ENCODE measurements at places on chromosomes 6 and 20.
A peak's percentile ranks its signal among the peaks of the same experiment; 100 is the strongest.

DNA sequence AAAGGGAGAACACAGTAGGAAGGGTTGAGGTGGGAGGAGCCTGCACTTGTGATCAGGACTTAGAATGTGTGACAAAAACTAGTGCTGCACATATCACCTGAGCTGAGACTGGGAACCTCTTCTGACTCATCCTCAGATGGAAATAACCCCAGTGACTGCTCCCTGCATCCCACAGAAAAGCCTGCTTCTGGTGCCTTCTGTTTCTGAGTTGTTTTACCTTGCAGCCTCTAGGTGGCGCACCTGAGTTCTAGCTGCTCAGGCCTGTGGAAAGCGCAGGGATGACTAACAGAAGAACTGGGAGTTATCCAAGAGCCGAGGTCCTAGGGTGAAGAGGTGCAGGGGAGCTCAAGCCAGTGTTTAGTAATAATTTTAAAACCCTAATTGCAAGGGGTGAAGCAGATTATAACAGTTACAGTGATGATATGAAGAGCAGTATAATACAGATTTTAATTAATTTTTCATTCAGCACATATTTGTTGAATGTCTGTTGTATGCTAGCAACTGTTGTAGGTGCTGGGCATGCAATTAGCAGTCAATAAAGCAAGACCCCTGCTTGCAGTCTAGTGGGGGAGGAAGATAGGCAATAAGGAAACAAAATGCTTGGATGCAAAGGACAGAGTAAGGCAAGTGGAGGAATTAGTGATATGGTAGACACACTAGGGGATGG is 302.5 kb downstream of the DHX35 start:
- peak; percentile 66 for DNase-seq

DNA sequence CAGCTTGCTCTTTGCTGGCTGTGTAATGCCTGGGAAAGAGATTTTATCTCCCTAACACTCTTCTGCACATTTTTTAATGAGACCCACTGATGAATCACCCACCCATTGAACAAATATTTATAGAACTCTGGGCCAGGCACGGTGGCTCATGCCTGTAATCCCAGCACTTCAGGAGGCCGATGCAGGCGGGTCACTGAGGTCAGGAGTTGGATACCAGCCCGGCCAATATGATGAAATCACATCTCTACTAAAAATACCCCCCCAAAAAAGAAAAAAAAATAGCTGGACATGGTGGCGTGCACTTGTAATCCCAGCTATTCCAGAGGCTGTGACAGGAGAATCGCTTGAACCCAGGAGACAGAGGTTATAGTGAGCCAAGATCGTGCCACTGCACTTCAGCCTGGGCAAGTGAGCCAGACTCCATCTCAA is 82.1 kb upstream of the SIRPA start:
- no peak for DNase-seq

DNA sequence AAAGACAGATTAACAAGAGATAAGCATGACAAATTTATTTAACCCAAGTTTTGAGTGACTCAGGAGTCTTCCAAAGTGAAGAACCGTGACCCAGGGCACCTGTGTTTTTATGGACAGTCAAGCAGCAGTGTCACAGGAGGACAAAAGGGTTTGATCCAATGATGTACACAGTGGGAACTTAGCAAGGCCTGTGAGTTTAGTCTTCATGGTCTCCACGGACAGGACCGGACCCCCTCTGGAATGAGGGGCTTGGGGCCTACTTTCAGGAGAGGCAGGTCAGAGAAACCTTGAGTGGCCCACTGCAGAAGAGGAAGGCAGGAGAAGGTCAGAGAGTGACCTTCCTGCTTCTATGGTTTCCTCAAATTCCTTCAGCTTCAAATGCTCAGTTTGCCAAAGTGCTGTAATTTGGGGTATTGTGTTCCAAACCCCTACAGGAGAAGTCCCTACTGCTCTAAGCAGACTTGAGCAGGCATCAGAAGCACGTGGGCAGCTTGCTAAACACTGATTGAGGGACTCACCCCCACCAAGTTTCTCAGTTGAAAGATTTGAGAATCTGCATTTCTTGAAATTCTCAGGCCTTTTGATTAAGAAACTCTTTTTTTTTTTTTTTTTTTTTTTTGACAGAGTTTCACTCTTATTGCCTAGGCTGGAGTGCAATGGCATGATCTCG is 26.4 kb upstream of the ZMYND8 start:
- no peak for DNase-seq

DNA sequence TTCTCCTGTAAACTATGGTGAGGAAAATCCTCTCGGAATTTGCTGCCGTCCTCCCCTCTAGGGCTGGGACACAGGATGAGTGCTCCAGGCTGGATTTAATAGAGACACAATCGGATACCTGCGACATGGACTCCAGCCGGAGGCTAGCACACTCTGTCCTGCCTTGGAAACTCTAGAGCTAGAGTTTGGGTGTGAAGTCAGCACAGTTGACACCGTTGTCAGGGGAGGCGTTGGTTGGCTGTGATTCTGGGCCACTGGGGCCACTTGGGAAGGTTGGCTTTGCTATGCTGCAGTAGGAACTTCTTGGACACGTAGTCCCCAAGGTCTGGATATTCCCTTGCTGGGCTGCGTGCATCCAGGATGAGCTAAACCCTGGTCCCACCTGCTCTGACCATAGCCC is 169.4 kb downstream of the NRN1 start:
- no peak for DNase-seq

GRCh38 chr6:14719270-14719669 is 526.6 kb upstream of the JARID2 start:
- DNase-seq = no peak

DNA sequence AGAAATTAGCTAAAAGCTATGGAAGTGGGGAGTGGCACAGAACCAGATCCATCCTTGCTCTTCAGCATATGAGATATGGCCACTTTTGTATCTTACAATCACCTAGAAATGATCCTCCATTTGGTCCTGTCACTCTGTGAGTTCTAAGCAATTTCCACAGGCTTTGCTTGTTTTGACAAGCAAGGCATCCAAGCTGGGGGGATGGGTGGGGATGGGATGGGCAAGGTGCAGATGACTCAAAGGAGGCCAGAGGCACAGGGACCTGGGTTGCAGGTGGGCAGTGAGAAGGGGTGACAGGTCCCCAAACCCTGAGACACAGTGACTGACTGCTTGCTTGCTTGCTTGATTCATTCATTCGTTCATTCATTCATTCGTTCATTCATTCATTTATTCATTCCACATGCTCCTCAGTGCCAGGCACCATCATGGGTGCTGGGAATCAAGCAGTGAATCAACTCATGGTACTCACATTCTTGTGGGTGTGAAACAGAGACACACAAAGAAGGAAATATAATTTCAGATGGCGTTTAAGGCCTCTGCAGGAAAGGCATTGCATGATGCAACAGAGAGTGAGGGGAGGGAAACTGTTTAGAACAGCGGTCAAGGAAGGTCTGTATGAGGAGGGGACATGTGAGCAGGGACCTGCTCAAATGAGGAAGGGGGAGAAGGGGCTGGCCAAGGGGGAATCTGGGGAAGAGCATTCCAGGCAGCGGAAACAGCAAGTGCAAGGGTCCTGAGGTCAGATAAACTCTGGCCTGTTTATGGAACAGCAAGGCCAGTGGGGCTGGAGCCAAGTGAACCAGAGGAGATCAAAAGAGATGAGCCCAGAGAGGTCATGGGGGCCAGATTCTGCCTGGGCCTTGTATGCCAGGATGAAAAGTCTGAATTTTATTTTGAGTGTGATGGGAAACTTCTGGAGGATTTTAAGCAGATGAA is 3.4 kb downstream of the KCNB1 start:
- no peak for DNase-seq

DNA sequence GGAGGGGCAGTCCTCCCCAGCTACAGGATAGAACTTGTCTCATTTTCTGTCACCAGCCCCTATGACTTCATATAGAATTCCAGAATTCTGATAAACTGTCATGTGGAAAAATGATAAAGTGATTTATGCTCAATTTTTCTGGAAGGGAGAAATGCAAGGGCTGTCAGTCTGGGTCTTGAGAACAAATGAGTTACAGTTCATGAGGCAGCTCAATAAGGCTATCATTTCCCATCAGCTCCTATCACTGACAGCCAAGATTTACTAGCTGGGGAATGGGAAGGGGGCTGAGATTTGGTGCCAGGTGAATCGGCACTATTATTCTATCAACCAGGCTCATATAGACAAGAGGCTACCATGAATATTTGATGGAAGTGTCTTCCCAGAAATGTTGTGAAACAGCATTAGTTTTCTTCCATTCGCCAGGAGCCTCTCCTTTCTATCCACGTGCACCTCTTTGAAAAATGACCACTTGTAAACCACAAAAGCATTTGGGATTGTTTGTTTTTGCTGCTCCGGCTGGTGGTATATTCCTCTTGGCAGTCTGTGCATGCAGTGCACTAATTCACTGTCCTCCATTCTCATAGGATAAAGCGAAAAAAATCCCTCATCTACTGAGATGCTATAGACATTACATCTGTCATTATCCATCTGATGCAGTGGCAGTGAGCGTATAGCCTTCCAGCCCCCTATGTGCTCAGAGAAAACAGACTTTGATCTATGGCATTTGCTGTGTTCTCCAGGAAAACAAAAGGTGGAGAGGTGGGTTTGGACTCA is 528.7 kb upstream of the RNF217 start:
- no peak for DNase-seq

GRCh38 chr6:5003604-5004372 is at the start of gene RPP40:
TSS of gene RPP40 (minus strand) at chr6:5004037. CDS start at chr6:5004002, 35 bp downstream.
- DNase-seq = peak; percentile 98

- no peak for DNase-seq
These were observed 5.9 kb upstream of the EYA4 start for GRCh38 chr6:133235221-133235620.

DNA sequence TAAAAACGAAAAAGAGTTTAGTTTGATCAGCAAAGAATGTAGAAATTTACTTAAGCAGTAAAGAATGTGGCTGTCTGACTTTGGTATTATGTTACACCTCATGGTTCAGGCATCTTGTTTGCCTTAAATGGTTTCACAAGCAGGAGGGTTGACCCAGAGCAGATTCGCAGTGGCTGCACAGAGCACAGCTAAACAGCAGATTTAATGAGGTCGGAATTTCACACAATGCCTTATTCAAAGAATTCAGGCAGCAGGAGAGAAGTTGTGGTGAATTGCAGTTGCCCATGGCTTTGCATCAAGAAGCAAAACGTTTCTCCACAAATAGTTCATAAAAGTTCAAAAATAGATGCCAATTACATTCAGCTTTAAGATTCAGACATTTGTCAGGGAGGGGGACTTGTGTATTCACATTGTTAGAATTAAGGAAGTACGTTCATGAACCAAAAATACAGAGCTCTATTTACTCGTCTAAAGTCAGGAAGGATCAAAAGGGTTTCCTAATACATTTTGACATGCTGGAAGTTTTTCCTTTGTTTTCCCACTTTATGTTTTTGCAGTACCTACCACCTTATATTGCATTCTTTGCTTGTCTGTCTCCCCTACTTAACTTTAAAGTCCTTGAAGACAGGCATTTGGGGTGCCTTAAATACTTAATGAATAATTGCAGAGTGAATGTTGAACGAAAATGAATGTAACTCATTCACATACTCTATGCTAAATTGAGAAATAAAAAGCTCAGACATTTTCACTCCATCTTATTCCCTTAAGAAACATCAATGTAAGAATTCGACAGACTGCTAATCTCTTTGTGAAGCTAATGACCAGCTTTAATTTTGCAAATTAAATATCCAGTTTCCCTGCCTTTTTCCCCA is 1163.6 kb upstream of the CITED2 start:
- DNase-seq = no peak

DNA sequence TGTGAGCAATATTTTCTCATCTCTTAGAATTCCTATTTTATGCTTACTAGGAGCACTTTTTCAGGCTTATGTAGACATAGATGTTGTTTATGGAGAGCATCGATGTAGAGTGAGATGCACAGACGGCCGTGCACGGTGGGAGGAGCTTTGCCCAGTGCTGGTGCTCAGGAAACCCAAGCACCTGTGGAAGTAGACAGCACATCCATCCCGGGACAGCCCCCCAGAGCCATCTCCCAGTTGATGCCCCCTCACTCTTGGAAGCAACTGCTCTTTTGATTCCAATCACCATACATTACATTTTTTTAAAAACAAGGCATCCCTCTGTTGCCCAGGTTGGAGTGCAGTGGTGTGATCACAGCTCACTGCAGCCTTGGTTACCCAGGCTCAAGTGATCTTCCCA is 143.7 kb downstream of the SMOC2 start:
- no peak for DNase-seq

DNA sequence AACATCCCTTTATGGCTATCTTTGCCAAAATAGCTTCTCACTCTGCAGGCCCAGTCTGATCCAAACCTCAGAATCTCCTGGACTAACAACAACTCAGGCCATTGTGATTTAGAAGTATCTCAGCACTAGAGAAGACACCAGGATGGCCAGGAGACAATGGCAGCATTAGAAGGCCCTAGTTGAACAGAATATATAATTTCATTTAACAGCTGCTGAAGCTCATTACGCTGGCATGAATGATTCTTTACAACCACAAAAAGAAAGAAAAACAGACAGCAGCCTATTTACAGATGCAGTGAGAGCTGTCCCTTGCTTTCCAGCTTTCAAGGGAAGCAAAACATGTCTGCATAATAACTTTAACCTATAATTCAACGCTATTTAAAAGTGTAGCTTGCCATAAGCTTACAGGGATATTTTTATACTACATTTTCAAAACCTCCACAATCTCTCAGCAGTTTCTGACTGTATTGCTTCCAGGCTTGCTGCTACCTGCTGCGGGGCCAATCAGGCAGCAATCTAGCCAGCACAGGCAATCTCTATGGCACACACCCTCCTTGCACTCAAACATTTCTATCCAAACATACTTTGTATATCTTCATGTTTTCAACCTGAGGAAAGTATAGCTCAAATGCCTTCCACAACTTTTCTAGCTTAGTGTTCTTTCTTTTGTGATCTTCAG is 107.3 kb downstream of the OGFRL1 start:
- no peak for DNase-seq

DNA sequence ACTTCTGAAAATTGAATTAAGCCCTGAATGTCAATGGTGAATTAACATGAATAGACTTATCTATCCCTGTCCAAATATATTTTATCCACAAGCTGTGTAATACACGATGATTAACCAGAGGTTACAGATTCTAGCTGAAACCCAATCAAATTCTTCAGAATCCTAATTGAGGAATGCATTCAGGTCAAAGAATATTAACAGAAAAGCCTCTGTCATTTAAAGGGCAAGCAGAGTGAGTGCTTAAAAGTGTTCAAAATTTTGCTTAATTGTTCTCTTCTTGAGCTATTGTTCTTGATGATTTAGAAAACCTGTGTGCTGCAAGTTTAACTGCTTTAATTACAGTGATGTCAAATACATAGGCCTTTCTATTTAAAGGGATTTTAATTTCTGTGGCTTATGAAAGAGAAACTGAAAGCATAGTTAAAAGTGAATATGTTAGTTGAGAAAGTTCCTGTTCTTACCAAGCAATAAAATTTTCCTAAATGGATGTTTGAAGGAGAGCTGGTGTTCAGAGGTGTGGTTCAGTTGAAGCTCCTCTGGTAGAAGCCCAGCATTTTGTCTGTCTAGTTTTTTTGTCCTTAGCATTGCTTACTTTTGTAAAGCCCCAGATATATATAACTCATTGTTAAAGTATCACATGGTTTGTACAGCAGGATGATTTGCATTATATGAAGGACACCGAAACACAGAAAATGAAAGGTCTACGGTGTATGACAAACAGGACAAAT is 466.3 kb upstream of the PLCB4 start:
- DNase-seq = peak; percentile 9

Data from NB4 (cell line).